Activated CD4-positive, alpha-beta T cell treated with anti-CD3 and anti-CD28 coated beads, Interleukin-2, amount 50 U/mL, for 24 hours (primary cell): ENCODE measurements at places on chromosomes 3 and 15.

DNA sequence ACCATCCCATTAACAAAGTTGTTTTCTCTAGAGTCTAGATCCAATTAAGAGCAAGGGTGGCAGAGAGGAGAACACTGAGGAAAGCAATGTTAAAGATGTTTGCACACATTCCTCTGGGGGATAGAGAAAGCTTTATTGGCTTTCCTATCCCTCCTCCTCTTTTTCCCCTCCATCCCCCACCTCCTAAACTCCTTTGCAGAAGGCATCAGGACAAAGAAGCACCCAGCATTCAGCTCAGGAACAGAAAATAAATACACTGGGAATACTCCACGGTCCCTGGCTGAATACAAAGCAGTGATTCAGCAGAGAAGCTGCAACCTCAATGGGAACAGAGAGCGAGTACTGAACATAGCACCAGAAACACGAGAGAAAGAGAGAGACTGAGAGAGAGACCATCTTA is 21.9 kb downstream of the LSAMP start:
- no peak for DNase-seq

DNA sequence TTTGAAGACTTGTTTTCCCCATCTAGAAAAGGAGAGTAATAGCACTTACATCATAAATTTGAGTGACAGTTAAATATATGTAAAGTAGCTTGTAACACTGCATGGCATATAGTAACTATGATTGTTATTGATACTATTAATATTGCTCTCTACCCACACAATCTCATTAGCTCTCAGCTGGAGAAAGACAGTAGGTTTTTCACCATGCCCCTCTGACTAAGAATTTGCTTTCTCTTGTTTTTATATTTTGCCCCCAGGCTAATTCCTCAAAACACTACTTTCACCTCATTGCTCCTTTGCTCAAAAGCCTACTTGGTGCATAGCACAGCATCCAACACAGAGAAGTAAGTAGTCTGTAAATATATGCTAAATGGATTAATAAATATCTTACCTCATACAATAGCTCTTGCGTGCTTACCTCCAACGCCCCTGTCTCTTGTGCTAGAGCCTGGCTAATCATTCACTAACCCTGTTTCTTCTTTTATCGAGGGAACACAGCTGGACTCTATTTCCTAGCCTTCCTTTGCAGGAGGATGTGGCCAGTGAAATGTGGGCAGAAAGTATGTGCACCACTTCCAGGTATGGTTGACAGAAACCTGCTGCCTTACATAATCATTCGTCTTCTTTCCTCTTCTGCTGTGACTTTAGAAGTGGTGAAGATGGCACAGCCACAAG is 190.0 kb downstream of the PLCH1 start:
- DNase-seq = no peak

DNA sequence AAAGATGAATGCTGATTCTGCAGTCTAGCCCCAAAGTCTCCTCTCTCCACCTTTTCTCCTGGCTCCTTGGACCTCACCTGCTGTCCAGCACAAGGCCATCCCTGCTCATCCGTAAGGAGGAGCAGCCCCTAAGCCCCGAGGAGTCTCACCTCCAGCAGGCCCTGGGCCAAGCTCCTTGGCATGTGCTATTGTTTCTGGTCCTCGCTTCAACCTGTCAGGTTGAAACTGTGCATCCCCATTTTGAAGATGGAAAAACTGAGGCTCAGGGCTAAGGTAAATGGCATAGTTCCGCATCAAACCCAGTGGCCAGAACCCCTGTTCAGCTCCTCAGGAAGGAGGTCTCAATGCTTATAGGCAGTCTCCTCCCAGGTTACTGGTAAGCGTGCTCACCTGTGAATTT is 26.1 kb downstream of the CHDH start:
- DNase-seq = no peak

DNA sequence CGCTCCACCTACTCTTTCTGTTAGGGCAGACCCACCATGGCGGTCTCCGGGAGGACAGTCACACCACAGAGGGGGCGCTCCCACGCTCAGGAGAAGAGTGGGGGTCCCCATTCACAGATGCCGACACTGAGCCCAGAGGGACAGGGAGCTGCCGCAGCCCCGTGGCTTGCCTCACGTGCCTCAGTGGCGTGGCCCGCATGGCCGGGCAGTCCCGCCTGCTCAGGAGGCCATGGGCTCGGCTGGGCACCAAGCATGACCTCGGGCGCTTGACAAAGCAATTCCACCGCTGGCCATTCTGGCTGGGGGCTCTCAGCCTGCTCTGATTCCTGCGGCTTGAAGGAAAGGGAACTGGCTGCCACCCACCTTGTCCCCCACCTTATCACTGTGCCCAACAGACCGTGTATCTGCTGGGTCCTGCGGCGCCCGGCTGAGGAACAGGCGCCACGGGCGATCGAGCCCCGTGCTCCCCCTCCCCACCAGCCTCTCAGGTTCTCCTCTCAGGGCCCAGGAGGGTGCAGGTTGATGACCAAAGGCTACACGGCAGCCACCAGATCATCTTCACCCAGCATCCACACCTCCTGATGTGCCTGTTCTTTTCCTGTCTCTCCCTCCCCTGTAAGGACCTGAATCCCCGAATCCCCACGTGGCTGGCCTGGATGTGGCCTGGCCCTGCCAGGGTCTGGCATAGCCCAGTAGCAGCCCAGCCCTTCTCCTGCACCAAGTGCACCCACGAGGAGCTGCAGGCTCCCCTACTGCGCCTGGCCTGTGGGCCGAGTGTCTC is 20.7 kb downstream of the CYFIP1 start:
- DNase-seq = no peak
